Renal cortex interstitium (tissue), 15 donors: ENCODE measurements at places on chromosomes 16 and 17.
A peak's percentile ranks its signal among the peaks of the same experiment; 100 is the strongest.

DNA sequence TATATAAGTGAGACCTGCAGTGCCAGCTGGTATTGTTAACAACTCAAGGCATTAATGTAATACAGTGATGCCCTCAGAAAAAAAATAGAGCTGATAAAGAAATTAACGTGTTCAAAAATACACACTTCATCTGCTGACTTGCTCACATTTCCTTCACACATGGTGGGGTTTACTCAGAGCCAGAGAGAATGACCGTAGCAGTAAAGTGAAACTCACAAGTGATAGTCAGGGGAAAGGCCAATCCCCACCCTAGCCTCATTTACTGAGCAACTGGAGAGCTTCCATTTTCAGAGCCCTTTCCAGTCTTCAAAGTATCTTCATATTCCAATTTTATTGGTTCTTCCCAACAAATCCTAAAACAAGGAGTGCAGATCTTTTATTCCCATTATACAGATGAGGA is 74.0 kb upstream of the HLF start:
- DNase-seq, result no peak

- DNase-seq, result no peak
These were observed 2.2 kb downstream of the GALNS start for GRCh38 chr16:88854306-88855111.

DNA sequence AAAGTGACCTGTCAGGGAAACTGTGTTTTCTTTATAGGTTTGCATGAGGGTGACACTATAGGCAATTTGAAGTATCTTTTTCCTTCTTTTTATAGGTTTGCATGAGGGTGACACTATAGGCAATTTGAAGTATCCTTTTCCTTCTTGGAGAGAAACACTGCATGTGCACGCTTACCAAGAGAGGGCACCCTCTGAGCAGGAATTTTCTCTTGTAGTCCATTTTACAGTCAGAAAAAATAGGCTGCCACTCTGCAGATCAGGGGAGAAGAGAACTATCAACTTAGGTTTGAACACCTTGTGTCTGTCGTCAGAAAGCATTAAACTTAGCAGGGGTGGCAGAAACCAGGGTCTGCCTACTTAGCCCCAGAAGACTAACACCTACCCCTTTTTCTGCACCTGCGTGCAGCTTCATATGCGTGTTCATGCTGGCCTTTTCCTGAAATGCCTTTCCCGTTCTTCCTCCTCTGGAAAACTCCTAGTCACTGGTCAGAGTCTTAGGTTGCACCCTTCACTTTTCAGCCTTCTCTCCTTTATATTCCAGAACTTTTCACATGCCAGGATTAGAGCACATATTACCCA is 16.4 kb upstream of the SMIM36 start:
- DNase-seq, result peak; percentile 76

GRCh38 chr17:69597898-69598692 is 183.6 kb downstream of the MAP2K6 start:
- DNase-seq, result no peak

DNA sequence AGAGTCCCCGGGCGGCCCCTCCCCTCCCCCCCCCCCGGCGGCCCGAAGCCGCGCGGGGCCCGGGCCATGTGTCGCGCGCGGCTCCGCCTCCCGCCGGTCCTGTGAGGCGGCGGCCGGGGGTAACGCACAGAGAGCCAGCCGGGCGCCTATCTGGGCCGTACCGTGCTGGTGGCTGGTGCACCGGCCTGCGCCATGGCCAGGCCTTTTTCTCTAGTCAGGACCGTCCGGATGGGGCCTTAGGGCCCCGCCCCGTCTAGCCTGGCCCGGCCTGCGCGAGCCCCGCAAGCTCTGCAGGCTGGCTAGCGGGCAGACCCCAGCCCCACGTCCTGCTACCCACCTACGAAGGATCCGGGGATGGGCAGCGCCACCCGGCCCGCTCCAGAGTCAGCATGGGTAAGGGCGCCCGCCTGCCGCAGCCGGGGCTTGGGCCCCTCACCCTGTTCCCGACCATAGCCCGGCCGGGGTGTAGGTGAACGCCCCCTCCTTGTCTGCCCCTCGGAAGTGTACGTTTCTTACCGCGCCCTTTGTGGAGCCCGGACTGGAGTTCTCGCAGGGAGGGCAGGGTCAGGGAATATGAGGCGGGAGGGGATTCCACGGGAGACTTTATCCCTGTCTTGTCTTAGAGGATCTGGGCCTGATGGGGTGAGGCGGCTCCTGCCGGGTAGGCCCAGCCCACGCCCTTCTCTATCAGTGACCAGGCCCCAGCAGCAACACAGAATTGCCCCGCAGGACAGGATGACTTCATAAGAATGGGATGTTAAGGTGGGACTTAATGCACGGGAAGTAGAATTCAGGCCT is at the start of gene CENPT:
Gene CENPT, minus strand, starts transcription at position 630 of the 798 bp plus-strand sequence. CDS start 13,834 bp downstream, outside the sequence.
- DNase-seq, result no peak

DNA sequence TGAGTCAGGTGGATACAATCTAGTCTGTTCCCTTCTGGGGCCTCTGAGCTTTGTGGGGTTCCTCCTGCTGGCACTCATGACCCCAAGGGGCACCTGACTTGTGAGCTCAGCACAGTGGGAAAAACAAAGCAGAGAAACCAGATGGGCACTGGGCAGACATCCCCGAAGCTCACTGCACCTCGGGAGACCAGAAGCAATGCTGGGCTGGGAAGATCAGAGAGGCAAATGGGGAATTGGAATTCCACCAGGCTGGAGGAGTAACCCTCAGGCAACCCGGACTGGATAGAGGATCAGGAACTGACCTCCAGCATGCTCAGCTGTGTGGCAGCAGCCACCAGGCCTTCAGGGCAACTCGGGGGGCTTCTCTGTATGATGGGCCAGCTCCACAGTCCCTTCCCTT is 50.3 kb downstream of the ABCC12 start:
- no peak for DNase-seq

DNA sequence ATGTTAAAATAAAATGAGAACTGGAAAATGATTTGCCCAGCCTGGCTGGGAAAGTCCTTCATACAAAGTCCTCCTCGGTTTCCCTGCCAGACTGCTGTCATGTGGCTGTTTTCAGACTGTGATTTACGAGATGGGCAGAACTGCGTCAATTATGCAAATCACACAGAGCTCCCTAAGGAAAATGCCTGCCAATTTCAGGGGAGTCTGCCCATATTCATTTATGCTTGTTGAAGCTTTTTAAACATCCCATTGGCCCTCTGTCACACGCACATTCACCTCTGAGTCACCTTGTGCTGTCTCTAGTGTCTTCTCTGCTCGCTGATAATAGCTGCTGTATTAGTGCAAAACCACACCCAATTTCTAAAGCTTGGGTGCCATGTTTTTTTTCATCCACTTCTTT is 81.7 kb upstream of the FAM20A start:
- DNase-seq, result no peak

DNA sequence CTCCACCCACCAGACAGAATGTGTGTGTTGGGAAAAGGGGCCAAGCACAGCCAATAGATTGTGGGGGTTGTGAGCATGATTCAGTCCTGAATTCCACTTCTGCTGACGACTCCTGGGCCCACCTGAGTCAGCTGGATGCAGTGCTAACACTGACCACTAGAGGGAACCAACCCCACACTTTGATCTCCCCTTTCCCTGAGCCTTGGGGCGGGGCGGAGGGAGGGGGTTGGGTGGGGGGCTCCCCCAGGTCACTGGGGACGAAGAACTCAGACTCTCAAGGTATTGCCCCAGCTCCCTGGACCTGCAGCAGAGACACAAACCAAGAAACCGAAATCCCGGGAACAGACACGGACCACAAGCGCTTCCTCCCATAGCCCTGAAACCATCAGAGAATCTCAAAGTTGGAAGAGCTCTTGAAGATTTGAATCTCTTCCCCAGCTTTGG is 621 bp upstream of the CSHL1 start:
- DNase-seq, result no peak

- no peak for DNase-seq
These were observed 6.4 kb upstream of the CD300LD start for GRCh38 chr17:74598346-74599022.

- no peak for DNase-seq
These were observed 11.2 kb downstream of the ARHGAP23 start for GRCh38 chr17:38439436-38439835.

GRCh38 chr16:1108299-1109252 is 12.5 kb upstream of the C1QTNF8 start:
- no peak for DNase-seq

GRCh38 chr17:37284191-37284590 is 91.6 kb upstream of the C17orf78 start:
- no peak for DNase-seq

DNA sequence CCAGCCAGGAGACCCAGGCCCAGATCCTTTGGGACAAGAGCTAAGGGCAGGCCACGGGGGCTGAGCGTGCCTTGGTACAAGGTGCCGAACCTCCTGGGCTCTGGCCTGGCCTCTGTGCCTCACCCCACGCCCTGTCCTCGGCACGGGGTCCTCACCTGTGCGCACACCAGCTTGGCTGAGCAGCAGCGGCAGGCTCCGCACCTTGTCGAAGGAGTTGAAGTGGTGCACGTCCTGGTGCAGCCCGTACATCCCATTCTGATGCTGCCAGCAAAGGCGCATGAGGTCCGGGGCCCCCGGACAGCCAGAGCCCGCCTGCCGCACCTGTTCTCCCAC is 5.3 kb downstream of the SGSH start:
- DNase-seq, result no peak

DNA sequence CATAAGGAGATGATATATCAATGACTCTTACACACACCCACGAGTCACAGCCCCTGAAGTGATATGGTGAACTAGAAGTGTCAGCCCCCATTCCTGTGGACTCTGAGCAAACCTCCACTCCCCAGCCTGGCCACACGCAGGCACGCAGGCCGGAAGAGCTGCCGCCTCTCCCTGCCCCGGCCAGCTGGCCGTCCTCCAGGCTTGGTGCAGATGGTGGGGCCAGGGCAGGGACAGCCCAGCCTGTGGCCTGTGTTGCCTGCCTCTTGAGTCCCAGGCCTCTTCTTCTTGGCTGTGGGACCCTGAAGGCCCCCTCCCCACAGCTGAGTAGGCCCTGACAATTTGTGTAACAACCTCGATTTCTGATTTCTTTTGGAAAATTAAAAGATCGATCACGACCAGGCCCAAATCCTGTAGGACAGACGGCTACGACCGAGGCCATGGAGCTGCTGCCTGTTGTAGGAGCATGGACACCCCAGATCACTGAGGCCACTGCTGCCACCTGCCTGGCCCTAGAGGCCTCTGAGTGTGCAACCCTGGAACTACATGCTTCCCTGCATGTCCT is 10.0 kb upstream of the MPRIP start:
- DNase-seq, result no peak

GRCh38 chr16:80029761-80030481 is 429.4 kb upstream of the MAF start:
- no peak for DNase-seq

- no peak for DNase-seq
These were observed 81.6 kb downstream of the SEC14L1 start for GRCh38 chr17:77222356-77222755.

GRCh38 chr16:4646773-4647643 is 22.4 kb downstream of the MGRN1 start:
- no peak for DNase-seq

DNA sequence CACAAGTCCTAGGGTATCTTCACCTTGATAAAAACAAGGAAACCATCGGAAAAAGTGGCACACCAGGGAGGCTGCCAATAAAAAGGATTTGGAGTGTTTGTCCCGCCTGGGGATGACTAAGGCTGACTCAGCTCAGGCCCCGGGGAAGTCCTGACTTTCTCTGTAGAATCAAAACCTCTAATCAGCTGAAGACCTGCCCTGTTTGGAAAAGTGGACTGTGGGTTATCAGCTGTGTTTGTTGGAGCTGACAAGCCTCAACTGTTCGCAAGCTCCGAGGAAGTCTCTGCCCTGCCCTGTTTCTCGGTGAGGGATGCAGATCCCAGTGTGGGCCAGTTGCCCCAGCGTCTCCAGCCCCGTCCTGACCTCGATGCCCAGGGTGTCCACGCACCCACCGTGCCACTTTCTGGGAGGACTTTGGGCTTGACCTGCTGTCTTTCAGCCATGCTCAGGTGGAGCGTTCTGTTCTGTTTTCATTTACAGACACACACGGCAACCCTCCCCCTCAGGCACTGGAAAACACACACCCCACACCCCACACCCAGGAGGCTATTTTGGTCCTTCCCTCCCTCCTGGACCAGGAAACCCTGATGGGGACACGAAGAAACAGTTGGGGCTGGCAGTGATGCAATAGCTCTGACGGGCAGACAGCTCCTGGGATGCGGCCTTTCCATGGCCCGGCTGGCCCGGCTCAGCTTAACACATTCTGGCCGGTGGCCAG is 27.6 kb upstream of the PITPNA start:
- no peak for DNase-seq

DNA sequence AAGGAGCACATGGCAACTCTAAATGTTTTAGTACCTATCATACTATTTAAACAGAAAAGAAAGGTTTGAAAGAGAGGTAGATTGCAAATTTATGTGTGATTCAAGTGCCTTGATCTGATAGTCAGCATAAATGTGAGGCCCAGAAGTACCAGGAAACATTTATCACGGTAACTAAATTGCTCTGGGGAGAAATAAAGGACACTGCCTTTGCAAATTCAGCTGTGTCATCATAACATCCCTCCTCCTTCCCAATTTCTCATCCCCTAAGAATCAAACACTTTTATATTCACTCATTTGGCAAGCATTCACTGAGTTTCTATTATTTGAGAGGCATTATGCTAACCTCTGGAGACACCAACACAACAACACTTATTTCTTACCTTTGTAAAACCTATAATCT is 563.4 kb upstream of the CA10 start:
- DNase-seq, result no peak

DNA sequence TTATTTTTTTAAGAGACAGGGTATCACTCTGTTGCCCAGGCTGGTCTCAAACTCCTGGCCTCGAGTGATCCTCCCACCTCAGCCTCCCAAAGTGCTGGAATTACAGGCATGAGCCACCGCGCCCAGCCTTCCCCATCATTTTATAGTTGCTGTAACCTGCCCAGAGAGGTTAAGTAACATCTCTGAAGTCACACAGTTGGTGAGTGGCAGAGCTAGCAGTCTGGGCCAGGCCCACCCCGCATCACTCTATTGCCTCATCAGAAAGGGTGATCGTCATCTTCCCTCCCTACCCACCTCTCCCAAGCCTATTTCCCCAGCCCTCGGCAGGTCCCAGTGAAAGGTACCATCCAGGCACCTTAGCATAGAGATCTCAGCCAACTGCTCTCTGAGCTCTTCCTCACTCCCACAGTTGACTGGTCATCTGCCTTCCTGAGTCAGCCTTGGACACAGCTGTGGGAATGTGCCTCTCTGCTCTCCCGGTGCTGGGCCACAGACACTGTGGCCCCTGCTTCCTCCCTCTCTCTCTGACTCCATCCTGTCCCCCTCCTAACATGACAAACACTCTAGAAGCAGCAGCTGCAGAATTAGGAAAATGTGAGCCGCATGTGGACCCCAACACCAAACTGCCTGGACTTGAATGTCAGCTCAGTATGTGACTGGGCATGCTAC is 57.1 kb downstream of the SCNN1B start:
- DNase-seq, result no peak

DNA sequence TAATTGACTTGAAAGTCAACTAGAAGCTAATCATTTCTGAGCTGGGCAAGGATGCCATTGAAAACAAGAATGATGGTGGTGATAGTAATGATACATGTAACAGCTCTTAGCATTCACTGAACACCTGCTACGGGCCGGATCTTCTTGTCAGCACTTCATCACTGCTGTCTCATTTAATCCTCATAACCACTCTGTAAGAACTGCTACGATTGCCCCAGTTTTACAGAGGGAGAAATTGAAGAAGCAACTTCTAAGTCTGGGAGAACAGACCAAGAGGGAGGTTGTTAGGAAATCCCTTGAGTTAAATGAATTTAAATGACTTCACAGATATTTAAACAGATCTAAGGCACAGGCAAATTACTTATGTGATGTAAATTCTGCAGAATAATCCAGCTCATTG is 7.0 kb upstream of the GAN start:
- DNase-seq, result no peak

- no peak for DNase-seq
These were observed 2.3 kb upstream of the KCNJ16 start for GRCh38 chr17:70072546-70073309.
